ENCODE measurements at places on chromosomes 7 and 10.

GRCh38 chr10:129472696-129473555, 5.9 kb downstream of the MGMT start:
- no peak for DNase-seq

DNA sequence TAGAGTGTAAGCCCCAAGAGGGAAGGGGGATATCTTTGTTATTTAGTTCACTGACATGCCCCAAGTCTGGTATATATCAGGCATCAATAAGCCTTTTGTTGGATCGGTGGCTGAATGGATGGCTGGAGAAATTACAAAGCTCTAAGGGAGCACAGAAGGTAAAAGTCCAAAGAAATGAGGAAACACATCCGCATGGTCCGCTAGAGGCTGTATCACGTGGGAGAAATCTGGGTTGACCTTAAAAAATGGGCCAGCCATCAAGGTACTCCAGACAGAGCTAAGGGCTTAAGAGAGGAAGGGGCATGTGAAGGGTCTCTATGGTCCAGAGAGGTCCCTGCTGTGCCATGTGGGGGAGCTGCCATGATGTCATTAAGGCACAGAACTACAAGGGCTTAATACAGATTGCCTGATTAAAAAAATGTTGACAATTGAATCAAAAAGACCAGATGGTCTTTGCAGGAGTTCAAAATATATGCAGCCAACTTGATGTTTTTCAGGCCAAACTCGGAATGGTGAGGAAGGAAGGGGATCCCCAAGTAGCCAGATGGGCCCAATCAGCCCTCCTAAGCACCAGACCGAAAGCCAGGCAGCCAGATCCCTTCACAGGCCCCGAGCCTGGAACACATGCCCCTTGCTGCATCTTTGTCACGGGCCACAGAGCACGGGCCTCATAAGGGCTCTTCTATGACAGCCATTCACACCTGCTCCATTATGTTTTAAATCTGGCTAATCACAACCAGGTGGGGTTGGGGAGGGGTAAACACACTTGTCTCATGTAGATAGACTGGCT, 31.9 kb downstream of the SCRN1 start:
- DNase-seq: no peak

GRCh38 chr7:38232502-38233366, 40.7 kb downstream of the TARP start:
- no peak for DNase-seq

DNA sequence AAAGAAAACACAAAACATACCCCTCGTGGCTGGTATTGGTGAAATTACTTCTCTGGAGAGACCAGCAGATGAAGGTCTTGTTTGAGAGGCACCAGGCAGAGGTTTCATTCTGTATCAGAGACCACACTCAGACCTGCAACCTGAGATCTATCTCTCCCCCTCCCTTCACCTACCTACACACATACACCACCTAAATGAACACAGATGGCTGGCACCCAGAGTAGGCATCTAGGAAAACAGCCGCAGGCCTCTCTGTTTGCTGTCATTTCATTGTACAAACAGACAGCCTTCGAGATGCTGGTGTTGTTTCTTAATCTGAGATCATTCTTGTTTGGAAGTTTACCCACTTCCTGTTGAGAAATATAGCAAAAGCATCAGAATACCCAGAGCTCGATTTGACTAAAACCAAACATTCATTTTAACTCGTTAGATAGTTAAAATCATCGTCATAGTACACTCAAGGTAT, 173.9 kb upstream of the SLC25A13 start:
- no peak for DNase-seq

- no peak for DNase-seq
Measured at GRCh38 chr10:121312587-121312986, 285.7 kb downstream of the FGFR2 start.

DNA sequence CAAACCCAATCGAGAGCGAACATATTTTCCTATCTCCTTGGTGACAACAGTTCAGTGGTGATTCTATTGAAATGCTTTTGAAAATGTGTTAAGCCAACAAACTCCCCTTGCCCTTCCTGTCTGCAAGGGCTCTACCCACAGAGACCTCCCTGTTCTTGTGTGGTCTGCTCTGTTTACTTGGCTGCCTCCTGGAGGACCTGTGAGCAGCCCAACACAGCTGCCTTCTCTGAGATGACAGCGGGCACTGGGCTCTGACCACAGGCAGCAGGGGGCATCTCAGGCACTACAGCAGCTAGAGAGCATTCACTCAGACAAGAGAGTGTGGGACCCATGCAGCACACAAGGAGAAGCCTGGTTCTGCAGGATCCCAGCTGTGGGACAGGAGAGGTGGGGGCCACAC, 416.4 kb downstream of the TCERG1L start:
- no peak for DNase-seq

GRCh38 chr7:105940109-105940508, 23.0 kb upstream of the CDHR3 start:
- DNase-seq: no peak

DNA sequence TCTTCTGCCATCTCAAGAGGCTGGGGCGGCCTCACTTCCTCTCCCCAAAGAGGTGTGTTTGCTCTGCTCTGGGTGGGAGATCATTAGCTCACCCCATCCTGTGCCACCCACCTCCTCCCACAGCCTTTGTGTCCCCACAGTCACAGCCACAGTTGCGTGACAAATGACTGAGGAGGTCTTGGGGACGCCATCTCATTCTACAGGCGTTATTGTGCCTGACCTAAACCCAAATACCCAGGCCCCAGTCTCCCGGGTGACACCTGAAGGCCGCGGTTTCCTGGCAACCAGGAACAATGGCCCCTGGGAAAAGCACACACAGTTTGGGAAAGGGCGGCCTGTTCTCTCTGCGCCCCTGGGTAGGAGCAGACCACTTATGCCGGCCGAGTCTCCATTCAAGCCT, 51.6 kb downstream of the SLIT1 start:
- DNase-seq: no peak

GRCh38 chr7:64881461-64882287, 21.4 kb upstream of the ZNF273 start:
- no peak for DNase-seq

- no peak for DNase-seq
Measured at GRCh38 chr10:1267568-1267967, 211.4 kb downstream of the WDR37 start.

Measured in substantia nigra (tissue), 51 donors.